T-helper 17 cell (primary cell): ENCODE measurements at places on chromosomes 4 and X.

GRCh38 chrX:18855919-18856644 lies 127.8 kb downstream of the PHKA2 start:
- no peaks in the 10 kb centered on the region for H3K36me3 ChIP-seq
- no peak for DNase-seq
- no peaks in the 10 kb centered on the region for H3K27me3 ChIP-seq
- H3K4me3 ChIP-seq, result no peak overlapping the region
- H3K4me1 ChIP-seq, result peaks cover 8% of the 10 kb centered on the region

- peaks cover 2% of the 10 kb centered on the region for H3K4me1 ChIP-seq
- no peaks in the 10 kb centered on the region for H3K36me3 ChIP-seq
- H3K27me3 ChIP-seq, result peaks cover 23% of the 10 kb centered on the region
Measured at GRCh38 chr4:5146248-5146647, 95.0 kb downstream of the STK32B start.

DNA sequence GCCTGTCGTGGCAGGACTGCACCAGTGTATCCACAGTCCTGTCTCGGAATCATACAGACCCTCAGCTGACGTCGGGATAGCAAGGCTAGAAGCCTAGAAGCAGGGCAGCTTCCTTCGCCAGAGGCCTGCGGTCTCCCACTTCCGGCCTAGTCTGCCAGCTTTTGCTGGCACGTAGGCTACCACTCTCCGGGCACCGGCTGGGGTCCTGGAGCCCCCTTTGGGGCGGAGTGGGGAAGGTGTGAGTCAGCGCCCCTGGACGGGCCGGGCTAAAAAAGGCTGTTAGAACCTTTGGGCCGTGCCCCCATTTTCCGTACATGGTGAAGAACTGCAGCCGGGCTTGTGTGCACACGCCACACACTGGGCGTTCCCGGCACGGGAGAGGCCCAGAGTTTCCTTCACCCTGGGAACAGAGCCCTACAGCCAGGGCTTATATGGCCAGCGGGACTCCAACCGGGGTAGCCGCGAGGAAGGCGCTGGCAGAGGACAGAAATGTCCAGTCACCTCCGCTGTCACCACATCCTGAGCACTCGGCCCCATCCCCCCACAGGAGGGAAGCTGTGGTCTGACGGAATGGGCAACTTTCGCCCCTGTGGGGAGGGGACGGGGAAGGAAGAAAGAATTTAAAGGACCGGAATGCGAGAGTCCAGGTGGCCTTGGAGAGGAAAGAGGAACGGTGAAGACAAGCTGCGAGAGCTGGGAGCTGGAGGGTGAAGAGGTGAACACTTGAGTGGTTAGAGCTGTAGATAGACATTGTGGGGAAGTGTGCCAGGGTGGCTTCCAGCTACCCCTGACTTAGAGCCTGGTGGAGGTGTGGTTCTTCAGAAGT lies 4.6 kb downstream of the MAGIX start:
- peaks cover 18% of the 10 kb centered on the region for H3K4me1 ChIP-seq
- no peaks in the 10 kb centered on the region for H3K27me3 ChIP-seq
- H3K27ac ChIP-seq, result peak overlapping the region; percentile 96
- no peaks in the 10 kb centered on the region for H3K36me3 ChIP-seq
- peak overlapping the region; percentile 89 for H3K4me3 ChIP-seq

DNA sequence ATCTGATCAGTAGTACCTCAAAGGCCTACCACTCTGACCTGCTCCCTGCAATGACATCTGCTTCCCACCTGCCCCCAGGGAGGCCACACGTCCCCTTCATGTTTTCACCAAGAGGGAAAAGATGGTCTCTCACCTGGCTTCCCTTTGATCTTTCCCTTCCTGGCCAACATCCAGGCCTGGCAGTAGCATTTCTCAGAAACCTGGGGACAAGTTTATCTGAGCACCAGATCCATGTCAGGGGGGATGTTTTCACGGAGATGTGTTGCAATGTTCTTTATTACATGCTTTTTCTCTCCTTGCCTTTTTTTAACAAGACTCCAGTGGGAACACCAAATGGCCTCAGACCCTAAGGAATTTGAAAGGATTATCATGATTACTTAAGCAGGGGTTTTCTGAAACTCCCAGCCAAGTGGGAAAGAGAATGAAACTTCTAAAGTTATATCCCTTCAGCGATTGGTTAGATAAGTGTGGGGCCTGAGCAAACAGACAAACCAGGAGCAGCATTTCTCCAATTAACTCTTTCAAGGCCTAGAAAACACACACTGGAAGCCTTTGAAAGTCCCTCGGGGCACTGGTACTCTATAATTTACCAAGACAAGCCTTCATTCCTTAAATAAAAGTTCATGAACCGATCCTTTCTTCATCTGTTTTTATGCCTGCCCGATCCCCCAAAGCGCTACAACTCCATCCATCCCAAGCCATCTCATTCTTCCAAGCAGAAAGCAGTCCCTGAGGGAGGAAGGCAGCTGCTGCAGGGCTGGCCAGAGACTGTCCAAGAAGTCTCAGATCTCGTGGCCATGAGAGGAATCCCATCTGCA lies 94.1 kb downstream of the BCOR start:
- H3K27me3 ChIP-seq, result peaks cover 21% of the 10 kb centered on the region
- H3K4me1 ChIP-seq, result peaks cover 8% of the 10 kb centered on the region
- no peak overlapping the region for H3K27ac ChIP-seq
- H3K4me3 ChIP-seq, result no peak overlapping the region

DNA sequence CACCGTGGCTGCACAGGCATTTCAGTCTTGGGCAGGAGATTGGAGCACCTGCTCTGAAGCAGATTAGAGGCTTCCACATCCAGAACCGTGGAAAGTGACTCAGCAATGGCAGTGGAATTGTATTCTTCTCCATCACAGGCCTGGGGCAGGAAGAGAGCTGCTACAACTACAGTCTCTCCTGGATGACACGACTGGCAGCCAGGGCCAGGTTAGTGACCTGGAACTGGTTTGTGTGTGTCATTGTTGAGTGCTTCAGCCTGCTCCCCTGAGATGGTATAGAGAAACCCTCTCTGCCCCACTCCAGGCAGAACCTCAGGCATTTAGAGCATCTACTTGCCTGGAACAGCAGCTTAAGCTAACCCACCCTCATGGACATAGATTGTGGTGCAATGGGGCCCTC lies 596.5 kb upstream of the INTU start:
- no peak overlapping the region for H3K4me3 ChIP-seq
- no peak overlapping the region for H3K27ac ChIP-seq
- no peaks in the 10 kb centered on the region for H3K36me3 ChIP-seq
- no peak for DNase-seq
- H3K27me3 ChIP-seq, result no peaks in the 10 kb centered on the region

GRCh38 chr4:1325176-1325480 lies 21.9 kb upstream of the UVSSA start:
- H3K36me3 ChIP-seq, result peaks cover 6% of the 10 kb centered on the region
- no peak overlapping the region for H3K4me3 ChIP-seq
- no peak overlapping the region for H3K27ac ChIP-seq
- DNase-seq, result no peak
- peaks cover 13% of the 10 kb centered on the region for H3K4me1 ChIP-seq

- no peaks in the 10 kb centered on the region for H3K27me3 ChIP-seq
- H3K4me1 ChIP-seq, result peaks cover 5% of the 10 kb centered on the region
- H3K36me3 ChIP-seq, result no peaks in the 10 kb centered on the region
- no peak overlapping the region for H3K27ac ChIP-seq
- H3K4me3 ChIP-seq, result no peak overlapping the region
- DNase-seq, result no peak
Measured at GRCh38 chrX:53268173-53268572, 13.2 kb downstream of the IQSEC2 start.

DNA sequence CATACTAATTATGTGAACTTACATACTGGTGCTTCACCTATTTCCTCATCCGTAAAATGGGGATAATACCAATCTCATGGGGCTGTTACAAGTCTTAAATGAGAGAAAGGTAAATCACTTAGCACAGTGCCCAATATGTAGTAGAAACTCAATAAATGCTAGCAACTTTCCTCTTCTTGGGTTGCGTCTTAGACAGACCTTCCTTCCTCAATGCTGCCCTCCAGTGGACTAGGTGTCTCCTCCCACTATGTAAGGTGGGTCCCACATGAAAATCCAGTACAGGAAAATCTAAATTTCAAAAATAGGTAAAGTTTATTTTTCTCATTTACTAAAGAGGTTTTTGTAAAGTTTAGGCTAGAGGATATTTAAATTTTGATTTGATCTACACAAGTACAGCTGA lies 20.6 kb downstream of the ZDHHC9 start:
- no peaks in the 10 kb centered on the region for H3K27me3 ChIP-seq
- H3K27ac ChIP-seq, result peak overlapping the region; percentile 14
- DNase-seq, result no peak

- H3K27me3 ChIP-seq, result no peaks in the 10 kb centered on the region
- no peak overlapping the region for H3K27ac ChIP-seq
- no peak overlapping the region for H3K4me3 ChIP-seq
Measured at GRCh38 chr4:62119195-62119594, 919.1 kb downstream of the ADGRL3 start.

GRCh38 chrX:16992951-16993350 lies 46.5 kb downstream of the REPS2 start:
- no peak overlapping the region for H3K27ac ChIP-seq
- H3K4me3 ChIP-seq, result no peak overlapping the region
- H3K4me1 ChIP-seq, result peaks cover 4% of the 10 kb centered on the region
- no peaks in the 10 kb centered on the region for H3K27me3 ChIP-seq
- no peak for DNase-seq

- peaks cover 5% of the 10 kb centered on the region for H3K4me1 ChIP-seq
- peaks cover 8% of the 10 kb centered on the region for H3K36me3 ChIP-seq
- peak overlapping the region; percentile 13 for H3K4me3 ChIP-seq
Measured at GRCh38 chr4:37628977-37629609, 57.1 kb downstream of the RELL1 start.

DNA sequence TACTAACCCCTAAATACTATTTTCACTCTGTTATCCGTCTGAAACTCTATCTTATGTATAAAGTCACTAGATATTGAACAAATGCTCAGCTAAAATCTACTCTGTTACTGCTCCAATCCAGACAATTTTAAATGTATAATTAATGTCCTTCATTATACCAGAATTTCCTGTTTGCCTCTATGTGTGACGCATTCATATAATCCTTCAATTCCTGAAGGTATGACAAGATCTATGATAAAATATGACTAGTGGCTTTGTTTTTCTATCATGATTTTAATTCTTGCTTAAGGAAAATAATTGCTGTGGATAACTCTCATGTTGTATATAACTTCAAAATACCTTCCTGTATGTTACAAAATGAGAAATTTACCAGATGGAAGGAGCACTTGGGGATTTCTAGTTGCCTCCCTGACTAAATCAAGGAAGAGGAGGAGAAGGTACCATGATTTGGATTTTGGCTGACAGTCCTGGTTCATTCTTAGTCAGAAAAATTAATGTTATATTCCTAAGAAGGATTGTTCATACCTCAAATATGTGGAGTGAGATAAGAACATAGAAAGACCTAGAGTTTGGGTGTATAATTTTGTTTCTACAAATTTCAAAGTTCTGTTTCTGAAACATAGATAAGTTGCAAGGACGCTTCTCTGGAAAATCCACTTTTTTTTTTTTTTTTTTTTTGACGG lies 4.9 kb downstream of the CXCL6 start:
- H3K27me3 ChIP-seq, result peaks cover 16% of the 10 kb centered on the region
- DNase-seq, result no peak

DNA sequence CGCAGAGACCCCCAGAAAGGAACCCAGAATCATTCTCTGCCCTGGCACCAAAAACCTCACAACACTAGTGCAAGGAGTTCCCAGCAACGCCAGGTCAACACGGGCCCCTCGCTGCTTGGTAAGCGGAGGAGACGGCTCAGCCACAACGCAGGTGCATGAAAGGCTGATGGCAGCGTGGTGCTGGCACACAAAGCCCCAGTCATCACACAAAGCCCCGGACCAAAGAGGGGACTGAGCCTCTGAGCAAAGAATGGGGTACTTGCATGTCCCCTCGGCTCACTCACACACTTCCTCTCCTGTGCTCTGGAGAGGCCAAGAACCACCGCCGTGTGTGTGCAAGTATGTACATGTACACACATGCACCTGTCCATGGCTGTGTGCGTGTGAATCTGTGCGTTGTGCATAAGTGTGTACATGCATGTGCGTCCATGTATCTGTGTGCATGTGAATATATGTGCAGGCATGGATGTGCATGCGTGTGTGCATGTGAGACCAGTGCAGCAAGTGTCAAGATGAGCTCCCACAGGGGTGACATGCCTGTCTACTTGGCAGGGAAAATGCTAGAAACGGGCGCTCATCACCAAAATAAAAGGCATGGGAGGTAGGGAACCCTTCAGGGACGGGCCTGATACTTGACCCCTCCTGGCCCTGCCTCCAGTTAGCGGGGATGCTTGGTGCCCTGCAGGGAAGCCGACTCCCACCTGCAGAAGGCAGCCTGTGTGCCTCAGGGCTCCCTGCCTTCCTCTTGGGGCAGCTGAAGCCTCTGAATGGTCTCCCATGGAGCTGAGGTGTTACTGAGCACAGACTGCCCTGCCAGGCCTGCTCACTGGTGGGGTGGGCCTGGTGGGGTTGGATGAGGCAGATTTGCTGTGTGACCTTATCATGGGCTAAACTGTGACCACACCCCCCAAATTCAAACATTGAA lies 60.4 kb downstream of the ZFYVE28 start:
- no peaks in the 10 kb centered on the region for H3K36me3 ChIP-seq
- no peak overlapping the region for H3K4me3 ChIP-seq
- DNase-seq, result no peak
- no peak overlapping the region for H3K27ac ChIP-seq

DNA sequence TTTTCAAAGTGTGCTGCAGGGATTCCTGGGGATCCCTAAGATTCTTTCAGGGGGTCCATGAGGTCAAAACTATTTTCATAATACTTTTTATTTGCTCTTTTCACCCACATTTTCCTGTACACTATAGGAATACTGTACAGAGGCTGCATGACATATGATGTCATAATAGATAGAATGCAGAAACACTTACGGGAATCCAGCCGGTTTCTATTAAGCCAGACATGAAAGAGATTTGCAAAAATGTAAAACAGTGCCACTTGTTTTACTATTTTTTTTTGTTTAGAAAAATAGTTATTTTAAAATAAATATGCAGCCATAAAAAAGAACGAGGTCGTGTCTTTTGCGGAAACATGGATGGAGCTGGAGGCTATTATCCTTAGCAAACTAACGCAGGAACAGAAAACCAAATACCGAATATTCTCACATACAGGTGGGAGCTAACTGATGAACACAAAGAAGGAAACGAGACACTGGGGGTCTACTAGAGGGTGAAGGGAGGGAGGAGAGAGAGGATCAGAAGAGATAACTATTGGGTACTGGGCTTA lies 5.0 kb downstream of the ZFX start:
- H3K27me3 ChIP-seq, result no peaks in the 10 kb centered on the region
- no peak overlapping the region for H3K27ac ChIP-seq
- H3K4me1 ChIP-seq, result peaks cover 43% of the 10 kb centered on the region
- no peak for DNase-seq
- peaks cover 6% of the 10 kb centered on the region for H3K36me3 ChIP-seq
